Pancreas (tissue), 10 donors: ENCODE measurements at places on chromosomes 3 and 15. TPM values are rescaled to one million over a fixed set of nuclear protein-coding genes. Genes with fewer than 3 reads are reported as not detected.

- H3K27ac ChIP-seq, result no peak overlapping the region
- no peaks in the 10 kb centered on the region for H3K27me3 ChIP-seq
- no peak overlapping the region for H3K4me3 ChIP-seq
Observed at GRCh38 chr3:120795959-120796358, 53.4 kb downstream of the GTF2E1 start.

GRCh38 chr15:92638709-92639365 is 16.7 kb downstream of the FAM174B start:
- H3K4me1 ChIP-seq, result peaks cover 49% of the 10 kb centered on the region
- no peak overlapping the region for H3K4me3 ChIP-seq
- H3K27ac ChIP-seq, result peak overlapping the region; percentile 92
- peak; percentile 80 for DNase-seq

DNA sequence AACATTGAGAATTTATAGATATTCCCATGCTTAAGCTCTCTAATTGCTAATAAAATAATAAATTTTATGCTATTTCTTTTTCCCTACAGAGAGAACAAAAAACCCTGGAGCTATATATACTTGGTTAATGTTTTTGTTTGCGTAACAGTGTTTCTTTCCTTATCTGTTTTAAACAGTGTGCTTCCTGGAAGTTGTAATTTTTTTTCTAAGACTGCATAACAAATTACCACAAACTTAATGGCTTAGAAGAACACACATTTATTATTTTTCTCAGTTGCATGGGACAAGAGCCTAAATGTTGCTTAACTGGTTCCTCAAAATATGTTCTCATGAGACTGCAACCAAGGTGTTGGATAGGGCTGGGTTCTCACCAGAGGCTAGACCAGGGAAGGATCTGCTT is 49.7 kb upstream of the DPH6 start:
- no peaks in the 10 kb centered on the region for H3K36me3 ChIP-seq
- no peaks in the 10 kb centered on the region for H3K27me3 ChIP-seq
- H3K27ac ChIP-seq, result no peak overlapping the region
- H3K4me3 ChIP-seq, result no peak overlapping the region
- no peaks in the 10 kb centered on the region for H3K4me1 ChIP-seq

DNA sequence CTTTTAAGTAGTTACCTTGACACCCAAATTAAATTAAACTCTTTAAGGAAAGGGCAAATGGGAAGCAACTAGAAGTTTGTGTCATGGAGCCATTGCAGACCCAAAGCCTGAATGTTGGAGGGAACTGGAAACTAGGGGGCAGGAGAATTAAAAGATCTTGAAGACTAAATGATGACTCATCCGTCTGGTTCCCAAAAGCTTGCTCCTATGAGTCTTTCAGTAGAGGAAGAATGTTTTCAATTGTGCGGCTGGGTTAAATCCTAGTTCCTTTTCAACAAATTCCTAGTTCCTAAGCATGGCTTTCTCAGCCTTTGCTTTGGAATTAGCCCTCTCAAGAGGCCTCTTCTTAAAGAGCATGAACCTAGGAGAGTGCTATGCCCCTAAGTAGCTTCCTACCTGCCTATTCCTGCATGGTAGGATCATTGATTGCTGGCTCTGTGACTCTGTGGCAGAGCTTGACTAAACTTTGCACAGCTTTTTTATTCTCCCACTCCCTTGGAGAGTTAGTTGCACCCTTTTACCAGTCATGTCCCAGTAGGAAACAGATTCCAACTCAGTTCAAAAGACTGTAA is 17.7 kb downstream of the CLEC3B start:
- no peak for DNase-seq
- no peaks in the 10 kb centered on the region for H3K4me1 ChIP-seq
- no peaks in the 10 kb centered on the region for H3K36me3 ChIP-seq
- H3K27me3 ChIP-seq, result no peaks in the 10 kb centered on the region

DNA sequence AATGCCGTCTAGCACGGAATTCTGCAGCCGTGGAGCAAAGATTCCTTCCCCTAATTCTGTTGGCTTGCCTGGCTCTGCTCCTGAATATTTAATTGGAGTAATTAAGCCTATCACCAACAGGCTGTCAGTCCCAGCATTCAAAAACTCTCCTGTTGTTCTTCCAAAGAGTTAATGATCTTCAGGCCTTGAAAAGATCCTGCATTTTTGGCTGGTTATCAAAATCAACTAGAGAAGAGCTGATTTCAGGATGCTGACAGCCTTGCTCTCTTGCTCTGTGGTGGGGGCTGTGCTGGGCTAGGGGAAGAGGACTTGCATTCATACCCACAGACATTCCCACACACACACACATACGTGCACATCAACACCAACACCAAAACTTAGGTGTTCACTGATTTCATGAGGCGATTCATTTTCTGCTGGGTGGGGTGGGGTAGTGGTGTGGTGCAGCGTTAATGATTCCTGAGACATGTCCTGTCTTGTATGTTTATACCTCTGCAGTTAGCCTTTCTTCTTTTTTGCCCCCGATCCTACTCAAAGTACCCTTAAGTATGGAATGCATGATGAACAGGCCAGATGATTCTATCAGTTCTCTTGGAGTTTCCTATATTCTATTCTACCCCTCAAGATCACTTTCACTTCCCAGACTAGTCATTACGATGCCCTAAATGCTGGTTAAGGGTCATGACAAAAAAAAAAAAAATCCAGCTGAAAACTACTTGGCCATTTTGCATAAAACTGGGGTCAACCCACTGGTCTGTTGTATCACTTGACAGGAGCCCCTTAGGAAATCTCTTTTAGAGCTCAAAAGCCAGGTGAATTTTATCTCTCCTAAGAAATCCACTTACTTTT is 42.3 kb downstream of the CPN2 start:
- H3K36me3 ChIP-seq, result no peaks in the 10 kb centered on the region
- no peaks in the 10 kb centered on the region for H3K27me3 ChIP-seq
- no peaks in the 10 kb centered on the region for H3K4me1 ChIP-seq
- H3K27ac ChIP-seq, result no peak overlapping the region
- no peak overlapping the region for H3K4me3 ChIP-seq

GRCh38 chr3:140845882-140846281 is 95.8 kb upstream of the SLC25A36 start:
- H3K4me1 ChIP-seq, result no peaks in the 10 kb centered on the region
- no peaks in the 10 kb centered on the region for H3K27me3 ChIP-seq
- H3K4me3 ChIP-seq, result no peak overlapping the region
- DNase-seq, result no peak
- no peak overlapping the region for H3K27ac ChIP-seq

The ANKRD63 gene
- not detected for total RNA-seq

- H3K4me3 ChIP-seq, result no peak overlapping the region
- H3K4me1 ChIP-seq, result no peaks in the 10 kb centered on the region
- no peak for DNase-seq
- H3K36me3 ChIP-seq, result no peaks in the 10 kb centered on the region
Observed at GRCh38 chr15:61380270-61380669, 151.2 kb upstream of the RORA start.

- no peaks in the 10 kb centered on the region for H3K36me3 ChIP-seq
- no peak overlapping the region for H3K27ac ChIP-seq
- H3K4me3 ChIP-seq, result no peak overlapping the region
- DNase-seq, result no peak
- no peaks in the 10 kb centered on the region for H3K4me1 ChIP-seq
Observed at GRCh38 chr3:116569611-116570010, 124.3 kb upstream of the LSAMP start.

DNA sequence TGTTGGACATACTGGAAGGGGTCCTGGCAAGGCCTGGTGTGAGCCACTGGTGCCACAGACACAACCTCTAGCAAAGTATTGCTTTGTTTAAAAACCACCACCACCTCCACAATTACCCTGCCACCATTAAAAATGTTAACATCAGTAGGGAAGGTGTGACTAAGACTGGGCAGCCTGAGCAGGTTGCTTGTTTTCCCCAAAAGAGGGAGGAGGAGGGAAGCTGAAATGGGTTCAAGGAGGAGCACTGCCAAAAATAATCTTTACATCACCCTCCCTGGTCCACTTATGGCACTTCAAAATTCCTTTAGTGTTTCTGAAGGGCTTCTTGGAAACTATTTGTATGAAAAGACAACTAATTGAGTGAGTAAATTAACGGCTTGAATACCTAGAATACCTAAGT is 99.8 kb upstream of the FGF7 start:
- no peaks in the 10 kb centered on the region for H3K36me3 ChIP-seq
- H3K27me3 ChIP-seq, result no peaks in the 10 kb centered on the region
- H3K4me3 ChIP-seq, result no peak overlapping the region
- H3K27ac ChIP-seq, result no peak overlapping the region
- DNase-seq, result no peak
- H3K4me1 ChIP-seq, result no peaks in the 10 kb centered on the region

GRCh38 chr3:179196700-179197099 is 48.5 kb downstream of the PIK3CA start:
- H3K36me3 ChIP-seq, result no peaks in the 10 kb centered on the region
- DNase-seq, result no peak
- no peaks in the 10 kb centered on the region for H3K4me1 ChIP-seq
- H3K4me3 ChIP-seq, result no peak overlapping the region

- no peaks in the 10 kb centered on the region for H3K4me1 ChIP-seq
- no peak overlapping the region for H3K4me3 ChIP-seq
- no peaks in the 10 kb centered on the region for H3K36me3 ChIP-seq
- DNase-seq, result no peak
Observed at GRCh38 chr3:113070072-113070640, 79.4 kb downstream of the GTPBP8 start.

DNA sequence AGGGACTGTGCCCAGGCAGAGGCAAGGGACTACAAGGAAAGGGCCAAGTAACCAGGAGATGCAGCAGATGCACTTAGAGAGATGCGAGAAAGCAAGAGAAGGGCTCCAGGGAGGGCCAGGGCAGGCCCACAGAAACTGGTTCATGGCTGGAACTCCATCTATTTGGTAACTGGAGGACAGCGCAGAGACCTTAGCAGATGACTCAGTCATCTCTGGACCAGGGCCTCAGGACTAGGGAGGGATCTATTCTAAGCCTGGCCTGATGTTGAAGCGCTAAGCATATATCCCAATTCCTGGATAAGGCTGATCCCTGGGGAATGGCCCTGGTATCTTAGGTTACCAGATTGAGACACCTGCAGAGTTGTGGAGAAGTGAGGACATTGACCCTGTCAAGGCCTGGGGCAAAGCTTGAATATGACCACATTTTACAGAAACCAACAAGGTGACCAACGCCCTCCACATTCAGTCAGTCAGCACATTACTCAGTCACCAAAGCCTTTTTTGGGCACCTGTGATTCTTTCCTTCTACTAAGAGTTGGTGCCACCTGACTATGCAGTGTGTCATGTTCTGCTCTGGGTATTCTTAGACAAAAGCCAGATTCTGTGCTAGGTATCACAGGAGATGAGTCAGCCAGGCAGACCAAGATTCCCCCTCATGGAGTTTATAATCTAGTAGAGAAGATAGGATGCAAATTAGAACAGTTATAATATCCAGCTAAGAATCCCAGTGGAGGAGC is 68.4 kb upstream of the SLCO3A1 start:
- no peak for DNase-seq
- H3K27ac ChIP-seq, result no peak overlapping the region
- H3K4me1 ChIP-seq, result no peaks in the 10 kb centered on the region
- no peaks in the 10 kb centered on the region for H3K27me3 ChIP-seq
- no peak overlapping the region for H3K4me3 ChIP-seq
- H3K36me3 ChIP-seq, result no peaks in the 10 kb centered on the region

The GRK7 gene
- not detected for total RNA-seq

- DNase-seq, result no peak
- H3K4me1 ChIP-seq, result no peaks in the 10 kb centered on the region
- H3K36me3 ChIP-seq, result no peaks in the 10 kb centered on the region
- H3K27ac ChIP-seq, result no peak overlapping the region
- H3K27me3 ChIP-seq, result no peaks in the 10 kb centered on the region
Observed at GRCh38 chr3:60010781-60011180, 961.0 kb upstream of the CFAP20DC start.

The CCDC39 gene
- not detected for total RNA-seq

The GOLGA8J gene
- 0.34 TPM for total RNA-seq

DNA sequence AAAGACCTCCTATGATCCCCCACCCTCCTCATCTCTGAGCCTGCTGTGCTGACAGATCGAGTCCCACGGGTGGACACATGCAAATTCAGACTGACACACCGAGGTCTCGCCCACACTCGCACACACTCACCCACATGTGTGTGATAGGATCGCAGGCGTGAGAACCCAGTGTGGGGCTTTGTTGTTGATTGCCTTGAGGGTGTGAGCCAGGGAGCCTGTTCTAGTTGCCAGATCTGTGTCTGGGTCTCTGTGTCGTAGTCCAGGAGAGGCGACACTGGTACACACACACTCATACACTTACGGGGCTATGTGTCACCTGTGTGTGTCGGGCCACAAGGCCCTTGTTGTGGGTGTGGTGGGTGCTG is 2.0 kb downstream of the EPHB3 start:
- DNase-seq, result no peak
- peaks cover 57% of the 10 kb centered on the region for H3K4me1 ChIP-seq
- peak overlapping the region; percentile 46 for H3K27ac ChIP-seq
- H3K27me3 ChIP-seq, result no peaks in the 10 kb centered on the region
- H3K4me3 ChIP-seq, result peak overlapping the region; percentile 82
- H3K36me3 ChIP-seq, result no peaks in the 10 kb centered on the region
